ENCODE measurements at places on chromosomes 5 and 9. TPM values are rescaled to one million over a fixed set of nuclear protein-coding genes. Genes with fewer than 3 reads are reported as not detected.

The NMUR2 gene
- polyA plus RNA-seq, result not detected

The CFAP77 gene
- polyA plus RNA-seq, result 15.2 TPM

The ZBED3 gene
- 13.8 TPM for polyA plus RNA-seq

The TAF11L10 gene
- polyA plus RNA-seq, result not detected

The LHX3 gene
- polyA plus RNA-seq, result 1.6 TPM

The CKMT2 gene
- polyA plus RNA-seq, result 5.3 TPM

The SPARC gene
- 920 TPM for polyA plus RNA-seq

The CATSPER3 gene
- polyA plus RNA-seq, result 0.41 TPM

The CFAP157 gene
- polyA plus RNA-seq, result not detected

The CARD9 gene
- 0.58 TPM for polyA plus RNA-seq

The FCHO2 gene
- 3.2 TPM for polyA plus RNA-seq

The SLC23A1 gene
- polyA plus RNA-seq, result not detected

The INSL4 gene
- not detected for polyA plus RNA-seq

The GRAMD2B gene
- 16.2 TPM for polyA plus RNA-seq

All from brain (organoid and tissue), 16 donors.